ENCODE measurements at places on chromosomes 3 and 15.

GRCh38 chr3:72448858-72449257 is 399.4 kb downstream of the SHQ1 start:
- peak; percentile 27 for DNase-seq

DNA sequence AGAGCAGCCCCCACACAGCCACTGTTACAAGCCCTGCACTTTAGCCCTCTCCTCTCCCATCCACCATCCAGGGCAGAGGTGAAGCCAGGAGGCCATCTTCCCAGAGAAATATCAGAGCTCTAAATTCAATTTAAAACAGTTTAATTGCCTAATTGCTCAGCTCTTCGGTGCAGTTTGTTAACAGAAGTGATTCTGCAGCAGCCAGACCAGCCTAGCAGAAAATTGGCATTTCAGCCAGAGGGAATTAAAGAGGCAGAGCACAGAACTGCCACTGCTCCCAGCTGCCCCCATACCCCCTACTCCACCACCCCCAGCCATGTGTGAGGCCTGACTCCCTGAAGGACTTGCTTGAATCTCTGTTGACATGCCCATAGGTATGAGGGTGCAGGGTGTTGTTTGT is 38.5 kb downstream of the TPRA1 start:
- DNase-seq, result no peak

DNA sequence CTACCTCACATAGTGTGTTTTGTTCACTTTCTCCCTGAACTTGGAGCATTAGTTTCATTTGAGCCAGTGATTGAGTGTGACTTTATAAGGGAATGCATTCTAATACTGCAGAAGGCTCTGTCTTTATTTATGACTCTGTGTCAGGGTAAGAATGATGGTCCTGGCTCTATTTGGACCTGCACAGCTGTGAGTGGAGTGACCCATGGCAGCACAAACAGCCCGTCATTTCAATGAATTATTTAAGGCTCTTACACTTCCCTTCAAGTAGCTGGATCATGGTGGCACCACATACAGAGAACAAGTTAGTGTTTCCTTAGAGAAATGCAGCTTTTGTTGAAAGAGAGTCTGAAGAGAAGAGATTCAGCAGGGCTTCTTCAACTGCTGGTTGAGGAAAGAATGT is 16.4 kb downstream of the TMEM108 start:
- DNase-seq, result no peak

- no peak for DNase-seq
These were observed 17.4 kb downstream of the POLG start for GRCh38 chr15:89317186-89317720.

DNA sequence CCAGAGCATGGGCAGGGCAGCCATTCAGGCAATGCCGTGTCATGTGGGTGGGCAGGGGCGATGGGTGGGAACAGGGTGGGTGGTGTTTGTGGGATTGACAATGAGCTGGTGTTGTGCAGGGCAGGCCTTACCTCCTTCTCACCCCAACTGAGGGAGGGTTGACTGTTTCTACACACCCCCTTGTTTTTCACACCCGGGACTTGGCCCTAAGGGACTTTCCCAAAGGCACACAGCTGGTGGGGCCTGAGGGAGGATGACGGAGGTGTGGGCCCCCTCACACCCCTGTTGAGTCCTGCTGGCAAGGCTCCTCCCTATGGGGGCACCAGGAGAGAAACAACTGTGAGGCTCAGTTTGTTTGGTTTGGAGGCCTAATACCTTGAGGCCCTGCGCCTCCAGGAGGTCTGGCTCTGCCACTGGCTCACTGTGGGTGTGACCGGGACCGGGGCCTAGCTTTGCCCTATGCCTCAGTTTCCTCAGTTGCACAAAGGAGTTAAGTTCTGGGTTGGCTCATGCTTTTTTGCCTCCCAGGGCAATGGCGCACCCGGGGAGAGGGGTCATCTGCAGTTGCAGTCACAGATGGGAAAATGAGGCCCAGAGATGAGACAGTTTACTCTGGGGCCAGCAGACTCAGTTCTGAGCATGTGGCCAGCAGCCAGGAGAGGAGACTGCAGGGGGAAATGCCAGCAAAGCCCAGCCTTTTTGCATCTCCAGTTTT is 5.1 kb upstream of the DNAH1 start:
- no peak for DNase-seq

DNA sequence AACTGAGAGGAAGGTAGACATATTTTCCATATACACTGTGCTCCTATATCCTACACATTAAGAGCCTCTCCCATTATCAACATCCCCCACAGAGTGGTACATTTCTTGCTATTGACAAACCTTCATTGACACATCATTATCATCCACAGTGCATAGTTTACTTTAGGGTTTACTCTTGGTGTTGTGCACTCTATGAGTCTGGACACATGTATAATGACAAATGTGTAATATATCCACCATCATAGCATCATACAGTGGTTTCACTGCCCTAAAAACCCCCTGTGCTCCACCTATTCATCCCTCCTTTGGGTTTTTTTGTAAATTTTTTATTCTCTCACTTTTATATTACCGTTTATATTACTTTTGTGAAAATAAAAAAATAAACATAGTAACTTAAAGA is 22.2 kb upstream of the CLDN18 start:
- no peak for DNase-seq

GRCh38 chr3:65591313-65591712 is 447.4 kb downstream of the MAGI1 start:
- no peak for DNase-seq

- no peak for DNase-seq
These were observed 7.3 kb downstream of the RFT1 start for GRCh38 chr3:53122933-53123305.

GRCh38 chr15:66560856-66561525 is 4.8 kb downstream of the LCTL start:
- no peak for DNase-seq

GRCh38 chr3:190443257-190443656 is 6.4 kb downstream of the TMEM207 start:
- no peak for DNase-seq

DNA sequence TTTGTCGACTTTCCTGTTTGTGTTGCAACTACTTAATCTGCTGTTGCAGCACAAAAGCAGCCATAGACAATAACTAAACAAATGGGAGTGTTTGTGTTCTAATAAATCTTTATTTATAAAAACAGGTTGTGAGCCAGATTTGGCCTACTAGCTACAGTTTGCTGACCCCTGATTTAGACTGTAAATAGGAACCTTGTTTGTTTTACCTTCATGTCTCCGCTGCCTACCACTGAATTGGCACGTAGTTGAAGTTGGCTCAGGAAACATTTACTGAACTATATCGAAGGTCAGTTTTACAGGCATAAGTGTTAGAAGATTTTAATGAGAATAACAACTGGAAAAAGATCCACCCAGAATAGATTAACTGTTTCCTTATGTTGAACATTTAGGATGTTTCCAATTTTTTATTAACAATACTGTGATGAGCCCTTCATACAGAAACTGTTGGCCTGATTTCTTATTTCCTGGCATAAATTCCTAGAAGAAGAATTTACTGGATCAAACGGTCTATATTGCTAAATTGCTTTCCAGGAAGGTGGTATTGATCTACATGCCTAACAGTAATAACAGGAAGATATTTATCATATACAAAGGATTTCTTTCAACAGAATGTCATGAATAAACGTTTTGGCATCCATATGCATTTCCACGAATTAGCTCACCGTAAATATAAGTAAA is 156.2 kb upstream of the NR2E3 start:
- DNase-seq, result no peak

DNA sequence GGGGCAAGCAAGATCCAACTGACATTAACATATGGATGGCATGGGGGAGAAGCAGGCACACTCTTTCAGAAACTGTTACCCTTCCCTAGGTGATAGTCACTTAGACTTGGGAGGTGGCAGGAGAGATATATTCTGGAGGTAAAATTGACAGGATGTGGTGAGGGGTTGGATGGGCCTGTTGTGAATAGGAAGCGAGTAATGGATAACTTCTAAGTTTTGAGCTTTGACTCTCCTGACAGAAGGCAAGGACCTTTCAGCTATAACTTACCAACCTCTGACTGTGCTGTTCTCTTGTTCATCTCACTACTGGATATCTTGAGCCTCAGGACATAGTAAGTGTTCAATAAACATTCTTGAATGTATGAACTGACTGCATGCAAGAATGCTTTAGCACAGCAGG is 1.9 kb upstream of the PDIA5 start:
- DNase-seq, result peak; percentile 56

- DNase-seq, result no peak
These were observed 15.6 kb upstream of the MB21D2 start for GRCh38 chr3:192933259-192933658.

GRCh38 chr3:114899186-114899931 is 247.7 kb downstream of the ZBTB20 start:
- DNase-seq, result no peak

DNA sequence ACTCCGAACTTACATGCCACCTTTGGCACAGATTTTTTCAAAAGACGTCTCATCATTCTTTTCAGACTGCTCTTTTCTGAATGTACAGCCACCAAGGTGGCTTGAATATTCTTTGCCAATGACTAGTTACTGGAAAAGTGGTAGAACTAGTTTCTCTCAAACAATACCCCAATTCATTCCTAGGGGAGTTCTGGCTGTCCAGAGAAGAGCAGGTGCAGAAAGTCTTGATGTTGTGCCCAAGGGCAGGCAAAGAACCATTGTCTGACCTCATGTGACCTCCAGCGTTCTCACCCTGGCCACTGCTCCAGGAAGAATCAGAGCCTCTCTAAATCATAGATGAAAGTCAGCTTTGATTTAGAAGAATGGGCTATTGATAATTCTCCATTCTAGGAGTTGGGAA is 5.5 kb downstream of the LMOD3 start:
- no peak for DNase-seq

- no peak for DNase-seq
These were observed 13.5 kb upstream of the MECOM start for GRCh38 chr3:169676925-169677537.

DNA sequence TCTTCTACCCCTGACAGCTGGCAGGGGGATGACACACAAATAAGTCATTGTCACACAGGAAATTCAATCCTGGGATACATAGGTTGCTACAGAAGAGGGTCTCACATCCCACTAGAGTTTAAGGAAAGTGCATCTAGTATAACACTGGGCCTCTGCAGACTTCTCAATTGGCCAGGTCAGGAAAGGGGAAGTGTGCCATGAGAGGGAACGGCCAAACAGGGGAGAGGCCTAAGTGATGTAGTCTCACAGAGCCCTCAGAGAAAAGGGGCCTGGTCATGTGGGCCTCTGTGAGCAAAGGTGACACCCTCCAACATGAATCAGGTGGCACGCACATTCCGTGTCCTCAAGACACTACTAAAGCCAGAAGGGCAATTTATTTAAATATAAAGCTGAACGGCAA is 11.2 kb downstream of the ZXDC start:
- no peak for DNase-seq

DNA sequence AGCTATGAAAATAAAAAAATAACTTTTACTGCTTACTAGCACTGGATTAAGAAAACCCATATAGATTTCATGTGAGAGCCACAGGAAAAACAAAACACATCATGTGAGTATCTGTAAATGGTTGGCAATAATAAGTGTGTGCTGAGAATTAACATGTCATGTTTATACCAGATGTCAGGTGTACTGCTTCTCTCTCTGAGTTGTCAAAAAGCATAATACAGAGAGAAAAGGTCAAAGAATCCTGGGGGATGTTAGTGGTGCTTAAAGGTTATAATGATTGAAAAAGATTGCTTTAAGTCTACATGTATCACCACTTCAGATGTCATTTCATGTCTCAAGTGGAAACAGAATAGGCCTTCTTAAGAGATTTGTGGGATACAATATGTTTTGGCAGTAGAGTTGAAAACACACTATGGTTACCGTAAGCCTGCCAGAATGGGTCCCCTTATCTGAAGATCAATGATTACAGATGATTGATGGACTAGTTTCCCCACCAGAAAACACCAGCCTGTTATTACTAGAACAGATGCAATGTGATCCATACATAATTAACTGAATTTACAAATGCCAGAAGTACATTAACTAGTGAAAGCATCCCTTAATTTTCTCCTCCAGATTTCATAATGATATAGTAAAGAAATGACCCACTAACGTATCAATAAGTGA is 204.1 kb downstream of the CNTN3 start:
- DNase-seq, result no peak

DNA sequence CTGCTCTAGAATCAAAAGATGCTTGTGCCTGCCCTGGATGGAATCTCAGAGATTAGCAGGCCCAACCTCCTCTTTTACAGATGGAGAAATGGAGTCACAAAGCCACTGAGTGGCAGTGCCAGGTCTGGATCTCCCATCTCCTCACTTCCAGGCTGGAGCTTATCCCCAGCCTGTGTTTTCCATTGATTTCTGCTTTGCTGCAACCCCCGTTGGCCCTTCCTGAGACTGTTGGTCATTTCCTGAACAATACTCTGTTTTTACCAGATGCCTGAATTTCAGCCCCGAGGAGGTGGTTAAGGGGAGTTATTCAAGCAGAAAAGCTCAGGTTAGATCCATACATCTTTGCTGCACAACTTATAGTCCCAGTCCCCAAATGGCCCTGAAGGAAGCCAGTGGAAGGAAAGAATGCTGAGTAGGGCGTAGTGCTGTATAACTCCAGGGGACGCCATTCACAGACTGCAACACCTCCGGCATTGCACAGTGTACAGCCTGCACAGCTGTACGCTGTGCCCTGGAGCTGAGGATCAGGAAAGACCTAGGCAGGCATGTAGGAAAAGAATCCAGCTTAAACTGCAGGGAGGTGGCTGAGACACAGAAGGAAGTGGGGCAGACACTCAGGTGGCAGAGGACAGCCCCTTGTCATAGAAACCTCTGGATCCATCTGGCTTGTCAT is 77.5 kb downstream of the RPLP1 start:
- no peak for DNase-seq

- peak; percentile 47 for DNase-seq
These were observed 52.8 kb downstream of the FAM43A start for GRCh38 chr3:194738254-194739093.

DNA sequence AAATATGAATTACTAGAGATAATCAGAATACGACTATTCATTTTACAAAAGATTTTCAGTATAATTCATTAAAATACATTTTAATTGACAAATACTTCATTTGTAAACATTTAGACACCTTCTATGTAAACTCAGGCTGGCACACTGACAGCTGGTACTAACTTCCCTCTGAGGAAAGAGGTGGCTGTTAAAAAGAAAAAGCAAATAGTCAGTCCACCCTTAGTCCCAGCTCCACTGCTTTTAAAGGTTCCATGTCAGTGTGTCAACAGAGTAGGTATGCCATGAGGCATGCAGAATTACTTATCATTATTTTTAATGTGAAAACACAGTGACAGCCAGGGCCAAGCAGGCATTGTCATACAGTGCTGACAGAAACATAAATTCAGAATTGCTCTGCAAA is 16.1 kb downstream of the TM6SF1 start:
- DNase-seq, result no peak

DNA sequence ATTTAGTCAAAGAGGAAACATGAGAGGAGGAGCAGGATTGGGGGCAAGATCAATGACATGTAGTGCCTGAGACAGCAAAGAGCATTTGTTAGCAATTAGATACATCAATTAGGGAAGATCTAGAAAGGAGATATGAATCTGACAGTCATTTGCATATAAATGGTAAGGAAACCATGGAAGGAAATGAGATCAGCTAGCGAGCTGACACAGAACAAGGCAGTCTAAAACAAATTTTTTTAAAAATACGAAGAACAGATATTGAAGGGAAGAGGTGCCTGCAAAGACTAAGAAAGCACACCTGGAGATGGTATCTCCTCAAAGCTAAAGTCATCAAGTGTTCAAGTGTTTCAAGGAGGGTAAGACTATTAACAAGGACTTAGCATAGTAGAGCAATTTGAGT is 4.6 kb downstream of the EPM2AIP1 start:
- no peak for DNase-seq
